CD4-positive, alpha-beta T cell treated with Interleukin-6 at 100 ng/mL for 8 hours (primary cell): ENCODE measurements at places on chromosomes 2 and 18.

DNA sequence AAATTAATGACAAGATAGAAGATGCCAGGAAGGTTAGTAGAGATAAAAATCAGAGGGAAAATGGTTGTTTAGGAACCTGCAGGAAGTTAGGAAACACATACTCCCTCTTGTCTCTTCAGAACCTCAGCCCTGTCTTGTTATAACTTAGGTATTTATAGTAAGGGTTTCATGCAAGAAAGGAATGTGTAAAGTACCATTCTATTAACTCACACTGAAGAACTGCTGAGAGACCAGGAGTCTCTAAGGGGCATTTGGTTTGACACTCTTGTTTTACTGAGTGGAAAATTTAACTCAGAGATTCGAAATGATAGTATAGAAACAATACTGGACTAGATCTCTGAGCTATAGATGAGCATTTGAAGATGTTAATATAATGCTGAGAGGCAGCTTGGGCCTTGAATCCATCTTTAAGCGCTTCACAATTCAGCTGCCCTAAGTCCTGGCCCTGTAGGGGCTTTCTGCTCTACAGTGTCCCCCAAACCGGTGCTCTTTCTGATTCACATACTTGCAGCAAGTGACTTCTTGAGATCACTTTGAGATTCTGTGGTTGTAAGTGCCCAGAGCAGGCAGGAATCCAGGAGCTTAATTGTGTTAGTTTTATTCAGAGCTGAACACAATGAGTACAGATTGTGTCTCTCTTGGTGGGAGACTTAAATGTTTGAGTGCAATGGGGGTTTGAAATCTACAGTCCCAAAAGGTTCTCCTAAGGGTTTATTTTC is 235.0 kb upstream of the RGPD4 start:
- no peak for DNase-seq

GRCh38 chr2:202592566-202592965 is 42.2 kb upstream of the FAM117B start:
- no peak for DNase-seq

GRCh38 chr2:220334871-220335590 is 707.6 kb downstream of the SLC4A3 start:
- DNase-seq = no peak

DNA sequence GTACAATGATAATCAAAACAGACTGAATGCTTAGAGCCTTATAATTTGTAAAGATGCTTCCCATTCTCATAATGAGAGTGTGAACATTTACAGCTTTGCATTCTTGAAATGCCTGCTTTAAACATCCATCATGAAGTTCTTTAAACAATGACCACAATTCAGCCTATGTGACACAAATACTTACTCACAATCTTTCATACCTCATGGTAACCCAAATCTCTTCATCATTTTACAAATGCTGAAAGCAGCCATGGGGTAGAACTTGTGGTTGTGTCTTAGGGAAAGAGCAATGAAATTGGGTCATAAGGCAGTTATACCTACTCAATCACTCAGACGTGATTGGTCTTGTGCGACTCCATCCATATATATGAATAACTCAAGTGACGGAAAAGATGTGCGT is 140.7 kb downstream of the RND3 start:
- no peak for DNase-seq

DNA sequence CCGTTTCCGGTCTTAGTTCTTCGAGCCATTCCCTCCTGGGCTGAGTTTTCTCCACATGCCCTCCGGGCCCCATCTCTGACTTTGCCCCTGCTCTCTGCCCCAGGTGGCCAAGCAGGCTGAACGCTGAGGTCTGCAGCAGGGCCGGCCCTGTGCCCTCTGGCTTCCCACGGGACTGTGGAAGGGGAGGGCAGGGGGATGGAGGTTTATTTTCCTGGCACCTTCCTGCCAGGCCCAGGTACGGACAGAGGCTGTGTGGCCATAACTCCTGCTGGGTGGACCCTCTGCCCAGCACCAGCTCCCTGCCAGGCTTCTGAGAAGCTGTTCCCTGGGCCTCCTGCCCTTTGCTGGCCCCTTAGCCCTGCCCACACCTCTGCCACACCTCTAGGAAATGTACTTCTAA is 164.0 kb downstream of the TFCP2L1 start:
- no peak for DNase-seq

DNA sequence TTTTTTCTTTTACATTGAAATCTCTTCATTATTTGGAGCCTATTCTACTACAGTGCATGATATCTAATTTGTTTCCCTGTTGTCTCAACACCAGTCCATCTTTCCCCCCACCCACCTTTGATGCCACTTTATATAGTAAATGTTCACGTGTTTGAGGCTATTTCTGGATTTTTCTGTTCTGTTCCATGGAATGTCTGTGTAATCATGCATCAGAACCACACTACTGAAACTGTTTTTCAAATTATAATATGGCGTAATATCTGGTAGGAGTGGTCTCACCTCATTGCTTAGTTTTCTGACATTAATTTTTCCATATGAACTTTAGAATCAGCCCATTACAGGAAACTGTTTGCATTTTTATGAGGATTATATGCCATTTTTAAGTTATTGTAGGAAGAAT is 19.1 kb upstream of the NARS1 start:
- no peak for DNase-seq

- no peak for DNase-seq
Observed at GRCh38 chr2:233363744-233364235, 9.5 kb downstream of the DGKD start.

DNA sequence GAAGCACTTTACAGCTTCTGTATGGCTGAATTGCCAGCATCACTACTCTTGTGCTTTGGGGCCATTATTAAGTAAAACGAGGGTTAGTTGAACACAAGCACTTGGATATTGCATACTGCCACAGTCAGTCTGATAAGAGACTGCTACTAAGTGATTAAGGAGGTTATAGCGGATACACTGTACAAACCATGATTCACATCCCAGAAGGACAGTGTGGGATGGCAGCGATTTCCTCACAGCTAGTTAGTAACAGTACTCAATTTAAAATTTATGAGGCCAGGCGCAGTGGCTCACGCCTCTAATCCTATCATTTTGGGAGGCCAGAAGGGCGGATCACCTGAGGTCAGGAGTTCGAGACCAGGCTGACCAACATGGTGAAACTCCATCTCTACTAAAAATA is 2.6 kb upstream of the BMPR2 start:
- DNase-seq = no peak

- no peak for DNase-seq
Observed at GRCh38 chr2:188966079-188966571, 8.0 kb upstream of the COL3A1 start.

- DNase-seq = no peak
Observed at GRCh38 chr2:70991742-70992141, 2.9 kb downstream of the TEX261 start.

- DNase-seq = no peak
Observed at GRCh38 chr2:161042990-161043625, 117.1 kb upstream of the TANK start.

GRCh38 chr2:31406593-31407385 is 7.8 kb downstream of the XDH start:
- DNase-seq = no peak

DNA sequence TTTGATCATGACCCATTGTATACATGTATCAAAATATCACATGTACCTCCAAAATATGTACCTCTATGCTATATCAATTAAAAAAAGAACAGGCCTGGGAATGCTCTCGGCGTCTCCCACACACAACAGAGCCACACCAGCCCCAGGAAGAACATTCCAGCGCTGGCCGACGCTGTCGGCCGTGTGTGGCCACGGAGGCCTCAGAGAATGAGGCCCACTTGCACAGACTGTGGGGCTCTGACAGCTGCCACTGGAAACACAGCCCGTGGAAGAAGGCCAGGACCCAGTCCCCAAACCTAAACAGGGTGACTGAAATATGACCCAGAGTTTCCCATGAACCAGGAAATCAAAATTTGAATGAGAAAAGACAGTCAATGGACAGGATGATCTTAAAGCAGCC is 69.7 kb downstream of the EIPR1 start:
- no peak for DNase-seq

DNA sequence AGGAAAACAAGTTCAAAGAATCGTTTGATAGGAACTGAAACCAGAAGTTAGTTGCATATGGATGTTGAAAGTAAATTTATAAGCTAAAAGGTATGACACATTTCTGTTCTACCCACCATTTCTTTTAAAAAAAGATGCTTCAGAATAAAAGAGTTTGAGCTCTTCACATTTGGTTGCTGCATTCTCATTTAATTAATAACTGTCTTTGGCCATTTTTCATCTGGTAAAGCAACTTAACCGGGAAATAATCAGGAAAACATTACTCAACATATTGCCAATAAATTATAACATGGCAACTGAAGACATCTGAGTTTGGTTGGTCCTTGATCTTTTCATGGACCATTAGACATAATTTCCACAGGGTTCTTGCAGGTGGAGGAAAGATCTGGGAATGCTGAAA is 180.2 kb upstream of the TWIST2 start:
- no peak for DNase-seq

DNA sequence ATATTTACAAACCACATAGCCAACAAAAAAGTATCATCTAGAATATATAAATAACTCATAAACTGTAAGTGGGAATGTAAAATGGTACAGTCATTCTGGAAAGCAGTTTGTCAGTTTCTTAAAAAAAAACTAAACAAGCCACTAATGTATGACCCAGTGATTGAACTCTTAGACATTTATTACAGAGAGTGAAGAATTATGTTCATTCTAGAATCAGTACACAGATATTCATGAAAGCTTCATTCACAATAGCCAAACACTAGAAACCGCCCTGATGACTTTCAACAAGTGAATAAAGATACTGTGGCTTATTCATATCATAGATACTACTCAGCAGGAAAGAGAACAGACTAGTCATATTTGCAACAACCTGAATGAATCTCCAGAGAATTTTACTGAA is 1541.5 kb downstream of the LRP1B start:
- DNase-seq = no peak

- no peak for DNase-seq
Observed at GRCh38 chr18:5997361-5997760, 102.0 kb upstream of the TMEM200C start.

- no peak for DNase-seq
Observed at GRCh38 chr2:222058819-222059445, 239.9 kb downstream of the PAX3 start.

GRCh38 chr2:98715812-98716451 is 15.0 kb downstream of the MGAT4A start:
- DNase-seq = peak; percentile 29

DNA sequence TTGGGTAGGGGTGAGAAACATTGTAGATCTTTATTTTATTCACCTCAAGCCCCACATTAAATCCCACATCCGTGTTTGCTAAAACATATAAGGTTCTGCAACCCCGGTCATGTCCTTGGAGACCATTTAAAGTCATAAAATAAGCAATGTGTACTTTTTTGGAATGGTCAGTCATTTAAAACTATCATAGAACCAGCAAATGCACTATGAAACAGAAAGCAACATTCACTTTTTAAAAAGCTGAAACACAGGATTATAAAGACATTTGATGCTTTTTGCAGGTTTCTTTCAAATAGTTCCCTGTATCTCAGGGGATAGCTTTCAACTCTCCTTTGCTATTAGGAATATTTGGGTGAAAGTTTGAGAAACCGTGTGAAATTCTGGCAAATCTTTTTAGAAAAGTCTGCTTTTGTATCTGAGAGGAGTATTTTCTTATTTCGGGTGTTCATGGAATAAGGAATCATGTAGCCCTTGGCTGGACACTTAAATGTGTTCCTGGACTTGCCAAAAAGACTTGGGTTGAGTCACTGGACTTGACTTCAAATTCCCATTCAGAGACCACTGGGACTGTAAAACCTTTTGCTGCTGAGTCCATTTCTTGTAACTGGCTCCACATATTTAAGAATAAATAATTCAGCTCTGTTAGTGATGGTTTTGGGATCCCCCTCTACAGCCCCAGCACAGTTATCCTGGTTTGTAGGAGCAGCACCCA is 5.9 kb upstream of the CETN1 start:
- no peak for DNase-seq

DNA sequence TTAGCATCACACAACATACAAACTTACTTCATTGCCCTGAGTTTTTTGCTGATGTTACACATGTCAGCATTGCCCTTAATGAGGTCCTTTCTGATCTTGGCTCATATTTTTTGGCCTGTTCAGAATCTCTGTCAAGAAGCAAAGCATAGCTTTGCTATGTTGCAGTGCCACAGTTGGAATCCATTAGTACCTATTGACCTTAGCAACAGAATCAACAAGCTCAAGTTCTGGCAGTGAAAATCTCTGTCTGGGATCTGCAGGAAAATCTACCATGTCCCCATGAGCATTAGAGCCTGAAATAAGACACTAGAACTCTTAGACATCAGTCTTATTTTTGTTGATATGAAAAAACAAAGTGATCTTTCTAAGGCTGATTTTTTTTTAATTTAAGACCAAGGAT is 105.6 kb upstream of the FHL2 start:
- DNase-seq = no peak

DNA sequence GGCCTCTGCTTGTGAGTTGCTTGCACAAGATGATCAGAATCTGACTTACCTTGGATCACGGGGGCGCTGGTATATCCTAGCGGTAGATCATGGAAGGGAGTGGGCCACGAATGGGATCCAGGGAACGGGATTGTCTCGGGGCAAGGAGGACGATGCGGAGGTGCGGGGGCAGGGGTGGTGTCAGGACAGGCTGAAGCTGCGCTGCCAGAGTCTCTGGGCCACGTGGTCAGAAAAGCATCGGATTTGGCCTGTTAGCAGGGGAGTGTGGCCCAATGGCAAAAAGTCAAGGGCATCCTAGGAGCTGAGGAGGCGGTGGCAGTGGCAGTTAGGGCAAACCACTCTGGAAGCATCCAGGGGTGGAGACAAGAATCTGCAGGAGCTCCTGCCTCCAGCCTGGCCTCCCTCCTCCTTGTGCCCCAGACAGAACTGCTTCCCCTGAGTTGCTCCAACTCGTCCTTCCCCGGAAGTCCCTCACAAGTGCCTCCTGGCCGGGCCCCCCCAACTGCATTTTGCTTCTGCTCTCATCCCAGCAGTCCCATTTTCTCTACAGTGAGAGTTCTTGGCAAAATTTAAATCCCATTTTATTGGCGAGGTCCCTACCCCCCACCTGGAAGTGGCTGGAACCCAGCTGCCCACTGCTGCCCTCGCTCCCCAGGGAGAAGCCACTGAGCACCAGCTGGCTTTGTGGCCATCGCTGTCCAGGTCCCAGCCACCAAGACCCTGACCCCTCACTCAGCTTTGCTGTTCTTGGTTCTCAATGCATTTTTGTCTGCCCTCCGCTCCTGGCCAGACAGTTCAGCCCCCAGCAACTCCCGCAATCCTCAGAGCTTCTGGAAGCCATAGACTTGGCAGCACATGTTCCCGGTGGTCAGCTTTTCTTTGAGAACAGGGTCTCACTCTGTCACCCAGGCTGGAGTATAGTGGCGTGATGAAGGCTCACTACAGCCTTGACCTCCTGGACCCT is 5.6 kb upstream of the CCDC74B start:
- no peak for DNase-seq
